ENCODE measurements at places on chromosomes 11 and 22.

GRCh38 chr11:86069408-86070101 is 671 bp upstream of the PICALM start:
- no peak for DNase-seq

GRCh38 chr11:47765086-47765485 is 2.1 kb downstream of the FNBP4 start:
- no peak for DNase-seq

DNA sequence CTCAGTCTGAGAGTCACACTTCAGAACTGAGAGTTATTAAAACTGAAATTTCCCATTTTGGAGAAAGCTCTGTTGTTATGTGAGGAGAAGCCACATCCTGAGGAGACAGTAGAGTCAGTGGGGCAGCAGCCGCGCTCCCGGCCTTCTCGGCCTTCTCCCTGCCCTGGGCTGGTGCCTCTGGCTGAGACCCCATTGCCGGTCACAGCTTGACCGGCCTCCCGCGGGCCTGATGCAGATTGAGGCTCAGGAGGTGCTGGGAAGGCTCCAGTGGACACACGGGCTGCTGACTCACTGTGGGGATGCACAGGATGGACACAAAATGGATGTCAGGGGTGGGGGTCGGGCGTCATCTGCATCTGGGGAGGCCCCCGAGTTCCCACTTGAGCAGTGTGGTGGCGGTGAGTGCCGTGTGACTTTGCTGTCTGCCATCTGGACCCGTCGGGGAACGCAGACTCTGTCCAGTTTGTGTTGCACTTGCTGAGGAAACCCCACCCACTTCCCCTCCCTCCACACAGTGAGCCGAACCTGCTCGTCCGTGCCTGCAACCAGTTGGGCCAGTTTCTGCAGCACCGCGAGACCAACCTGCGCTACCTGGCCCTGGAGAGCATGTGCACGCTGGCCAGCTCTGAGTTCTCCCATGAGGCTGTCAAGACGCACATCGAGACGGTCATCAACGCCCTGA is 50.1 kb downstream of the MUC6 start:
- DNase-seq = no peak

GRCh38 chr22:27844656-27845591 is 43.4 kb upstream of the MN1 start:
- no peak for DNase-seq

DNA sequence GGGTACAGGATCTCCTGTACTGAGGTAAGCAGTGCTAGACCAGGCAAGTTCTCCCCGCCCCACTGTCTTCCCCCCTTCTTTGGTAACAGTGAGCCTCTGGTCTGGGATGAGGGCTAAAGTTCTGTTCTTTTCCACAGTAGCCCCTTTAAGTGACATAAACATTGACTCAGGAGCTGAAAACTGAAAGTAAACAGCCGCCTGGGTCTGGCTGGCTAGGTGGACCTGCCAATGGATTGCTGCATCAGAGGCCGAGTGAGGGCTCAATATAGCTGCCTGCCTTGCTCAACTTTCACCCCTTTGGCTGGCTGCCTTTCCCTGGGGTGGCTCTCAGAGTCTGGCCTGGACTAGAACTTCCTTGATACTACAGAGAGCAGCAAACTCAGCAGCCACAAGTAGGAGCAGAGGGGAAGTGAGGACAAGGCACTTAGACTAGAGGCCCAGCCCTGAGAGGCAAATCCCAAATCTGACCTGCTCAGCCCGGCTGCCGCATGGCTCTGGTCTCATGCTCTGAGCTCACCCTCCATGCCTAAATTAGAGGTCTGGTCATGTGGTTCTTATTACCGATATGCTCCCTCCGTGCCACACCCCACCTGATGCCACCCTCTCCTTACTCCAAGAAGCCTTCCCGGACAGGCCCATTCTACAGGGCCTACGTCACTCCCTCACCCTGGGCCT is 9.6 kb upstream of the UCP3 start:
- DNase-seq = peak; percentile 20

GRCh38 chr11:78742430-78742829 is 167.8 kb upstream of the NARS2 start:
- no peak for DNase-seq

GRCh38 chr11:29364006-29364405 is 652.8 kb downstream of the KCNA4 start:
- DNase-seq = no peak

DNA sequence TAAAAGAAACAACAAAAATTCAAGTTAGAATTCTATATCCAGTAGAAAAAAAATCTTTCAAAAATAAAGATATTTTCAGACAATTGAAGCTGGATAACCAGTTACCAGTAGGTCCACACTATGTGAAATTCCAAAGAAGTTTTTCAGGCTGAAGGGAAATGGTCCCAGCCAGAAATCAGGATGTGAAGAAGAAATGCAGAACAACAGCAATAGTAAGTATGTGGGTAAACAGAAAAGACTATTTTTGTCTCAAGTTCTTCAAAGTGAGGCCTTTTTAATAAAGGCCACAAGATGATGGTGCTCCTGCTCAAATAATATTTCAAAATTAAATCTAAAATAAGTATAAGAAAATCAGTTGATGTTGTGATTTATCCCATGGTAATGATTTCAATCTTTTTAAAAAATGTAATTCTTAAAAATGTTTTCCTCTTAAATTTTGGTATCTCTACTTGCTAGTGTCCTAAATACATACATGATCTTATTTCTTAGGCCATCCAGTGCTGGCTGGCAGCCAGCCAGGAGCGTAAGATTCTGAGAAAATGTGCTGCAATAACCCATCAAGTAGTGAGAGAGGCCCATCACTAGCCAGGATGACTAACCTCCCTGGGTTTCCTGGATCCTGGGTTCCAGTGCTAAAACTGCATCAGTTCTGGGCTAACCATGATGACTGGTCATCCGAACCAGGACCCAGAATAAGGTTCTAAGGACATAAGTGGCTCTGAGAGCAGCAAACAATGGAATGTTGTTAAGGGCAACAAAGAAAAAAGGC is 15.6 kb upstream of the UCP3 start:
- DNase-seq = no peak

DNA sequence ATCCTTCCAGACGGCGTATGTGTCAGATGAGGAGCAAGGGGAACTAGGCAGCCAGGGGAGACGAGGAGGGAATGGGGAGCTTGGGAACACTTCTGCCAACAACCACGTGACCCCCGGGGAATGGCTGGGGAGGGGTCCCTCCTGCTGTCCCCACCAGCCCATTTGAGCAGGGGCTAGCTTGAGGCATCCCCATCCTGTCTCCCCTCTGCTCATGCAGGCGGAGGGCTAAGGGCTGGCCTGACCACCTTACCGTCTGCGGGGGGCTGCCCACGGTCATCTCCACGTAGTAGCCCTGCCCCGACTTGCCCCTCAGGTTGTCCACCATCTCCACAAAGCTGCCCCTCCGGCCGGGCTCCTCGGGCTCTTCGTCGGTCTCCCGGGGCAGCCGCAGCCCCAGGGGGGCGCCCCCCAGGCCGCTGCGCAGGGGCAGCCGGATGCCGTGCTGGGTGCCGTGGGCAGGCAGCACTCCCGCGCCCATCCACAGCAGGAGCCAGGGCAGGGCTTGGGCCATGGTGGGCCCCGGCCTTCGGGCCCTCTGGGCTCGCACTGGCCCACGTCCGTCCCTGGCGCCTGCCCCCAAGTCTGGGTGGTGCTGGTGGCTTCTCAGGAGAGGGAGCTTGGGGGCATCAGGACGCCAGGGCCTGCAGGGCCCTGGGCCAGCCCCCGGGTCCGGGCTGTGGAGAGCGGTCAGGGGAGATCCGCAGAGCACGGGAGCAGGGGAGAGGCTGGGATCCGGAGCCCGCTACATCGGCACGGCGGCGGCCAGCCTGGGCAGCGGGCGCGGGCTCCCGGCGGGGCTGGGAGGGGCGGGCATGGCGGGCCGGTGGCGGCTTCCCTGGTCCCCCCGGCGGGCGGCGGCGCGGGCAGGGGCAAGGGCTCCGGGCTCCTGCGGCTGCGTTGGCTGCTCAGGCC is 515 bp downstream of the BACE1 start:
- no peak for DNase-seq

DNA sequence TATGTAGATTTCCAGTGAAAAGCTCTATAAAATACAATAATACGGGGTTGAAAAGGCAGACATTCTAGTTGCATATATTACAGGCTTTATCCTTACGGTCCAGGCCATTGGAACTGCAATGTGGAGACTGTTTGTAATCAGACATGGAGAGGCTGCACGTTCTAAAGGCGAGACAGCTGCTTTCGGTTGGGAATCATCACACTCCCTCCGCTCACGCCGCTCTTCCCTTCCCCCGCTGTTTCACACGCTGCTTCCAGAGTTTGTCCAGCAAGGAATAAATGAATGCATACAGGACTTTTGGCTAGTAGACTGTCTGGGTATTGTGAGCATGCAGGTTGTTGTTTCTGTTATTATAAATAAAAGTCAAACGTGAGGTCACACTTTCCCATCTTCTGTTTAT is 13.5 kb upstream of the EFCAB6 start:
- DNase-seq = no peak

GRCh38 chr22:28769394-28770085 is 3.0 kb upstream of the CCDC117 start:
- DNase-seq = no peak

DNA sequence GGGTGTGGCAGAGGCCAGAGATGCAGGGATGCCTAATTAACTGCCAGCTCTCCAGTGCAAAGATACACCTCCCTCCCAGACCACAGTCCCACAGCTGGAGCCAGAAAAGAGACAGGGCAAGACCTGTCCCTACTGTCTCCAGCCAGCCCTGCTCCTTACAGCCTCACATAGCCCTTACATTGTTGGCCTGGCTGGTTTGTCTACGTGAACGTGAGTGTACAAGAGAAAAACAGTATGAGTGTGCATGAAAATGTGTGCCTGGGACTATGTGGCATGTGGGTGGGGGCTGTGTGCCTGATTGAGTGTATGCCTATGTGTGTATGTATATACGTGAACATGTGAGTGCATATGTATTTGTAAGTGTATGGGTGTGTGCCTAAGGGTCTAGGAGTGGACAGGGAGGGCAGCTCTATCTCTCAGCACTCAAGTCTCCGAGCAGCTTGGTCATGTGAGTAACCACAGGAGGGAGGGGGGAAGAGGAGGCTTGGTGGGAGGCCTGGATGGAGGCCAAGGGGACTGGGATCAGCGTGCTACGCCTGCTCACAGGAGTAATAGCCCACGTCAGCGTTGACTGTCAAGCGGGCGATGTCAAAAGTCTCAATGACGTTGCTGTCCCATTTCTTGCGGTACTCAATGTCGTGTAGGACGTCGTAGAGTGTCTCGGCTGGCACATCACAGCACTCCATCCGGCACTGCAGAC is 6.6 kb upstream of the ARAP1 start:
- no peak for DNase-seq

- no peak for DNase-seq
Observed at GRCh38 chr11:5317292-5317691, 6.8 kb downstream of the OR51B2 start.

GRCh38 chr11:76030968-76031590 is 175.2 kb downstream of the WNT11 start:
- DNase-seq = no peak

- peak; percentile 73 for DNase-seq
Observed at GRCh38 chr11:12288212-12288930, 89.0 kb upstream of the PARVA start.

DNA sequence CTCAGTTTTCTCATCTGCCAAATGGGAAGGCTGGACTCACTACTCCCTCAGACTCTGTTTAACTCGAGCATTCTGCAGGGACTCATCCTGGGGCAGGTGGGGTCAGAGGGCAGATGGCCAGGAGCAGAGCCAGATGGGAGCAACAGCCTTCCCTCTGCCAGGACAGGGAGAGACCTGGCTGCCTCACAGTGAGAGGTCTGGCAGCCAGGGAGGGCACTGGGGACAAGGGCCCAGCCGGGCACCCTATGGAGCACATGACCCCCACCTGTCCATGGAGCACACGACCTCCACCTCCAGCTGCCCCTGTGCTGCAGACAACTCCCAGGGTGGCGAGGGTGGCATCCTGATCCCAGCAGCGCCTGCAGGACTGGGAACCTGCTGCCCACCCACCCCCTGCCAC is 67.4 kb downstream of the IGLL1 start:
- DNase-seq = no peak

DNA sequence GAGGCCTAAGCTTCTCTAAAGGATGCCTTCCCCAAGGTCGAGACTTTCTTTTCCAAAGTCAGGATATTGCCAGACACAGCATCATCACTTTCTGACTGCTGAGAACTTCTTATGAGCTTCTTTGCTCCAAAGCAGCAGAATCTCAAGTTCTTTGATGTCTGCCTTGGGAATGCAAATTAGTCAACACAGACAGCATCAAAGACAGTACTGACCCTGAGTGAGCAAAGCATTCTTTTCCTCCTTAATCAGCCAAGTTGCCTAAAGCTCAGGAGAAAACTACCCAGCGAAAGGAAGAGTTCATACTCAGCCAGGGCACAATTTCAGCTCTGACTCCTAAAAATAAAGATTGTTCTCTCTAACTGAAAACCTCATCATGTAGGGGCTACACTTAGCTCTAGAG is 98.0 kb downstream of the SLC36A4 start:
- no peak for DNase-seq

- DNase-seq = no peak
Observed at GRCh38 chr11:112539741-112540140, 279.1 kb upstream of the PLET1 start.

DNA sequence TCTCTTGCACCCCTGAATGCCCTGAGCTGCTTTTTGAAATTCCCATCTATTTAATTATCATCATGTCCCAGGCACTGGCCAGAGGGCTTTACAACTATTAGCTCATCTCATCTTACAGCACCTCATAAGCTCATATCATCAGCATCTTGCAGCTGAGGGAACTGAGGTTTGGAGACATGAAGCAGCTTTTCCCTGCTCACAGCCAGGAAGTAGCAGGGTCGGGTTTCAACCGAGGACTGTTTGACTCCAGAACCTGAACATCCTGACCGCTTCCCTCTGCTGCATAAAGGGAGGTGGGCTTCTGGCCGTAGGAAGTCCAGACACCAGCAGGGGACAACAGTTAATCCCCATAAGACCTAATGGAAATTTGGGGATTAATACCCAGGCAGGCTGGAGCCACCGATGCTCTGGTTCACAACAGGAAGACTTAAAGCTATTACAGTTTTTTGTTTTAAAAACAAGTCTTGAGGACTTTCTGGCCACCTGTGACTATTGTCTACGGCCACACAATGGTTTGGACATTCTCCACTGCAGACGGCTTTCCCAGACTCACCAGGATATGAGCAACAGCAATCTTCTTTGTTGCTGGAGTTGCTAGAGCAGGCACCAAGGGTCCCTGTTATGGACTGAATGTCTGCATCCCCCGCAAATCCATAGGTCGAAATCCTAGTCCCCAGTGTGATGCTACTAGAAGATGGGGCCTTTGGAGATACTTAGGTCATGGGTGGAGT is 47.4 kb downstream of the CHST1 start:
- DNase-seq = no peak

- no peak for DNase-seq
Observed at GRCh38 chr11:114187173-114187572, 109.0 kb upstream of the NNMT start.

DNA sequence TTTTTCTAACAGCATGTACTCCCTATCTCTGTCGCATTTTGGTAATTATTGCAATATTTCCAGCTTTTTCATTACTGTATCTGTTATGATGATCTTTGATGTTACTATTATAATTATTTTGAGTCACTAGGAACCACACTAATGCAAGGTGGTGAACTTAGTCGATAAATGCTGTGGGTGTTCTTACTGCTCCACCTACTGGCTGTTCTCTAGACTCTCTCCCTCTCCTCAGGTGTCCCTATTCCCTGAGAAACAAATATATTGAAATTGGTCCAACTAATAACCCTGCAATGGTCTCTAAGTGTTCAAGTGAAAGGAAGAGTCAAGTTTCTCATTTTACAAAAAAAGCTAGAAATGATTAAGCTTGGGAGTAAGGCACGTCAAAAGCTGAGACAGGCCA is 10.5 kb downstream of the ARL14EP start:
- no peak for DNase-seq

Measured in anterior cingulate cortex (tissue), 58 donors.